ENCODE measurements at places on chromosomes 16 and 17.

DNA sequence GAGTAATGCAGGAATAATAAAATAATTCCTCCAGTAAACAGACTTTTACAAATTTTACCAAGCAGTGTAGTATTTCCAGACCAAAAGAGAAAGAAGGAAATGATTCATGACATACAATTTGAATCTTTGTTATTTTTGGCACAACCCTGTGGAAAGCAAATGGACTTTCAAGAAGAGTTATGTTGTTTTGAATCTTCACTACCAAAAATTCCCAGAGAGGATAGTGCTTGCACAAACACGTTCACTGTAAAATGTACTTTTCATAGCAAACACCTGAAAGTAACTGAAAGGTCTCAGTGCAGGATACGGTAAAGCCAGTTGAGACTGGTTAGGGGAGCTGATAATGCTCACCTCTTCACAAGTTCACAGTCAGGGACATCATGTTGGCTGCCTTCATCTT, 107.1 kb downstream of the USP22 start:
- DNase-seq = no peak

DNA sequence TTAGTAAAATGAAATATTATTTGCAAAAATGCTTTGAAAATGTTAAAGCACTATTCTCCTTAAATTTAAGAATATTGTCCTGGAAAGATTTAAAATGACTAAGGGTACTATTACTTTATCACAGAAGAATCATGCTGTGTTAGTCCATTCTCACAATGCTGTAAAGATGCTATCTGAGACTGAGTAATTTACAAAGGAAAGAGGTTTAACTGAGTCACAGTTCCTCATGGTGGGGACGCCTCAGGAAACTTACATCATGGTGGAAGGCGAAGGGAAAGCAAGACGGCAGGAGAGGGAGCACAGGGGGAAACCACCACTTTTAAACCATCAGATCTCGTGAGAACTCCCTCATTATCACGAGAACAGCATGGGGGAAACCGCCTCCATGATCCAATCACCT, 245.6 kb downstream of the IRX3 start:
- no peak for DNase-seq

DNA sequence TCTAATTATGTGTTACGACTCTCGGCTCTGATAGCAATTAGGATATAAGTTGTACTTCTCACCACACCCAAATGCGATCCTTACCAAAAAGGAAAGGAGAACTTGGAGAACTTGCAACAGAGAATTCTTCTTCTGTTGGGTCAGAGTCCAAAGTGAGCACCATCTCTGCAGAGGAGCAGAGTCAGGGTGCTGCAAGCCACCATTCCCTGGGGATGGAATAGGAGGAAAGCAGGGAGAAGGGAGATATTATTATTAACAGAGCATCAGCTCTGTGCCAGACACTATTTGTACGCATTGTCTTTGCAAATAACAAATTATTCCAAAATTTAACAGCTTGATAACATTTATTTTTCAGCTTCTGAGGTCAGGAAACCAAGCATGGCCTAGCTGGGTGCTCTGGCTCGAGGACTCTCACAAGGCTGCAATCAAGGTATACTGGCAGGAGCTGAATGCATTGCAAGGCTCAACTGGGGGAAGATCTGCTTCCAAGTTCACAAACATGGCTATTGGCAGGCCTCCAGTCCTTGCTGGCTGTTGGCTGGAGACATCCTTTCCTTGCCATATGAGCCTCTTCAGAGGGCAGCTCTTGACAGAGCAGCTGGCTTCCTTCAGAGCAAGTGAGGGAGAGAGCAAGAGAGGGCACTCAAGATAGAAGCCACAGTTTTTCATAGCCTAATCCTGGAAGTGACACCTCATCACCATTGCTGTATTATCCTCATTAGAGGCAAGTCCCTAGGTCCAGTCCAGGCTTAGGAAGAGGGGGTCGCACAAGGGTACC, 296.2 kb upstream of the CDH5 start:
- no peak for DNase-seq

GRCh38 chr16:66881014-66881417, 701 bp downstream of the PDP2 start:
- DNase-seq = peak; percentile 42

DNA sequence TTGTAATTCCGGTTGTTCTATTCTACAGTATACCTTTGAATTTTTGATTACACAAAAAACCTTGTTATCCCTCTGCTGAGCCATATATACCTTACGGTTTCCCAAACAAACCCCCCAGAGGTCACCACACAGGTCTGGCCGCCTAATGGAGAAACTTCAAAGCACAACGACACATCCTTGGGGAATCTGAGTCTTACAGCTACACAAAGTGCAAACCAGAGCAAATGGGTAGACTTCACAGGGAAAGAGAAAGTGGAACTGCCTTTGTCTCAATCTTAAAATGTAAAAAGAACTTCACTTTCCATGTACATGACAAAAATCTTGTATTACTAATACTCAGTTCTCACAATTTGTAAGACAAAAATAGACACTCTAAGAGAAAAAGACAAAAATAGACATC, 2.7 kb downstream of the FBXO31 start:
- no peak for DNase-seq

- no peak for DNase-seq
Observed at GRCh38 chr16:22945361-22945760, 131.4 kb downstream of the HS3ST2 start.

GRCh38 chr17:29108823-29109476, 66.0 kb downstream of the PIPOX start:
- DNase-seq = no peak

- no peak for DNase-seq
Observed at GRCh38 chr17:73130977-73131376, 33.8 kb upstream of the SSTR2 start.

DNA sequence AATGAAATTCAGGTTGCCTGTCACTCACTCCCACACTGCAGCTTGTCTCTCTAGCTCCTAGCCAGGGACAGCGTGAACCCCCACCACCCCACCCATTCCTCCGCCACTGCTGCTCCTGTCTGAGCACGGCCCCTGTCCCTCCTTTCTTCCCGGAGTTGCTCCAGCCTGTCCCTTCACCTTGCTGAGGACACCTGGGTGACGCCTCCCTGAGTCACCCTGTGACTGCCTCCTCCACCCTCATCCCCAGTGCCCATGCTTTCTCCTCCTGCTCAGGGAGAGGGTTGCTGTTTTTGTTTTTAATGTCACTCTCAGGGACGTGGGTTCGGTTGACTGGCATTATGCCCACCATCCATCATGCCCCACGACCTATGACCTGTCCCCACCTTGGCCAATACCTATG, 25.8 kb upstream of the NAT9 start:
- DNase-seq = no peak

- DNase-seq = no peak
Observed at GRCh38 chr17:69654981-69655855, 240.7 kb downstream of the MAP2K6 start.

GRCh38 chr17:59893676-59894100, 767 bp downstream of the RPS6KB1 start:
- DNase-seq = no peak

DNA sequence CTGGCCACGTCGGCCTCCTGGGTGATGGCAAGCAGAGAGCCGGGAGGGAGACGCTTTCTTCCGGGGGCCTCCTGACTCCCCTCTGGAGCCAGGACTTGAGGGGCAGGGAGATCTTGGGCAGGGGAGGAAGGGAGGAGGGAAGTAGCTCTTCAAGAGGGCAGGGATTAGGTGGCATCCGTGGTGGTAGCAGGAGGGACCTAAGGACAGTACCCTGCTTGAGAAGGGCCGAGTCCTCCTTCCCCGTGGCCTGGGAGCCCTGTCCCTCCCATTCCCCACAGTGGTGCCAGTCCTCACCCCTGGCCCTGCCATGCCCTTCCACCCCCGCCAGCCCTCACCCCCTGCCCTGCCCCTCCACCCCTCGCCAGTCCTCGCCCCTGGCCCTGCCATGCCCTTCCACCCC, 12.6 kb downstream of the TAX1BP3 start:
- DNase-seq = no peak

GRCh38 chr17:72115781-72116525, 4.9 kb upstream of the SOX9 start:
- DNase-seq = no peak

GRCh38 chr16:74743668-74744299, 30.8 kb downstream of the FA2H start:
- DNase-seq = no peak

- DNase-seq = no peak
Observed at GRCh38 chr16:24800586-24800985, 45.2 kb upstream of the SLC5A11 start.

DNA sequence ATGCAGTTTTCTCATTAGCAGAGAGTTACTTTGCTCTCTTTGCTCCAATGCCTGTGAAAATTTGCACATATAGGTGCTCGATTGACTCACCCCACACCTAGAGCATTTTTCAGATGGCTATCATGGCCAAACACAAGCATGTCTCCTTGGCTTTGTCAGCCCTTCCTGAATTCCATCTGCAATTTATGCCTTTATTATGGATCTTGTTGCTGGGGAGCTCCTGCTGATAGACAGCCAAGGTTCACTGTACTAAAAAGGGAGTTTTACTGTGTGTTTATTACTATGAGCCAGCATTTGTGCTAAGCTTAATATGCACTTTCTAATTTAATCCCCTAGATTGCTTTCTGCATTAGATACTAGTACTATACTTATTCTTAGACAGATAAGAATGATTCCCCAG, 93.3 kb downstream of the TOX3 start:
- no peak for DNase-seq

DNA sequence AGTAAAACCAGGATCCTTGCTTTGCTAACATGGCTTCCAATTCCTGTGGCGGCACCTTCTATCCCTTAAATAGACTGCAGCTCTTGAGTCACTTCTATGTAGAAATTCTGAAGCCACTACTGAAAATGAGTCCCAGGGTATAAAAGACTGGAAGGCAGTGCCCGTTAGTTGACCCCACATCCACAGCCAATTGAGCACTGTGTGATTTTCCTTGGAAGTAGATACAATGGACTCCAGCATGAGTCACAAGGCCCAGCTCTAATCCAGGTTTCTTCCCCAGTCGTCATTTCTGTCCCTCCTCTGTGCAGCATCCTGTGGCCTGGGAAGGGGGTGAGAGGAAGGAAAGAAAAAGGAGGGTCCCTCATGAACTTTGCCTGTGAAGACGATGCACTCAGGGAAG, 69.5 kb downstream of the HLF start:
- no peak for DNase-seq

- peak; percentile 71 for DNase-seq
Observed at GRCh38 chr17:65228734-65229620, 91.8 kb downstream of the RGS9 start.

DNA sequence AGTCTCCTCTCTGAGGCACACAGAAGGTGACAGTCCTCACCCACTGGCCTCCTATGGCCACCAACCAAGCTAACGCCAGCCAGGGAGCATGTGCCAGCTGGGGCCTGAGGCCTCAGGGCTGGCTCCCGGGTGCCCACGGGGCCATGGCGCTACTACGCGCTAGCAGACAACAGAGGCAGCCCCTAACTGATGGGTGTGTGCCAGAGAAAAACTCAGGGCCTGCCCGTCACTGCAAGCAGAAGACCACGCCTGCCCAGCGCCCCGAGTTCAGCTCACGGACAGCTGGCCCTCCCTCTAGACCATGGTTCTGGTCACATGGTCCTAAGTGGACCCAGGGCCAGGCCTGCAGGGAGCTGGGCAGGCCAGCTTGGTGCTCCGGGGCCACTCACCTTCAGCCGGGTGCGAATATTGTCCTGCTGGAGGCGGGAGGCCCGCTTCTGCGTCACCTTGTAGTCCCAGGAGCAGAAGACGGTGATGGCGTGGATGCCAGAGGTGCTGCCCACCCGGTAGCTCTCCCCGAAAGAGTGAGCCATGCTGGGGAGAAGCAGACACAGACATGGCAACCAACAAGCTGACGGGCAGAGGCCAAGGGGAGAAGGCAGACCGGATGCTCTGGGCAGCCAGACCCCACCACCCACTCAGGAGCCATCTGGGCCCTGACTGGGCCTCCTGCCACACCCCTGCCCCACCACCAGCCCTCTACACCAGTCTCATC, 6.2 kb downstream of the TMC6 start:
- DNase-seq = no peak

GRCh38 chr17:30372755-30373154, 6.0 kb upstream of the CPD start:
- peak; percentile 54 for DNase-seq

DNA sequence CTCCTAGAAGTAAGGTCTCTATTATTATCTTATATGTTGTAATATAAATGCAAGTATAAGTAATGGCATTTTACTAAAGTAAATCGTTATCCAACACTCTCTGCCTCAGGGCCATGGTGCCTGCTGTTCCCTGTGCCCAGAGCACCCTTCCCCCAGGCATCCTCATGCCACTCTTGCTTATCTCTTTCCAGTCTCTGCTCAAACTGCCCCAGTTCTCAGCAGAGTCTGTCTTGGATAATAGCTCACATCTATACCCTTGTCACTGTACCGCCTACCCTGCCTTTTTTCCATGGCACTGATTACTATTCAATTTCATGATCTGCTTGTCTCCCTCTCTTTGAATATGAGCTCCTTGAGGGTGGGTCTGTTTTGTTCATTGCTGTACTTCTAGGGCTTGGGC, 31.7 kb downstream of the CDH1 start:
- DNase-seq = no peak

GRCh38 chr17:31085563-31085962, 9.2 kb upstream of the NF1 start:
- DNase-seq = no peak

DNA sequence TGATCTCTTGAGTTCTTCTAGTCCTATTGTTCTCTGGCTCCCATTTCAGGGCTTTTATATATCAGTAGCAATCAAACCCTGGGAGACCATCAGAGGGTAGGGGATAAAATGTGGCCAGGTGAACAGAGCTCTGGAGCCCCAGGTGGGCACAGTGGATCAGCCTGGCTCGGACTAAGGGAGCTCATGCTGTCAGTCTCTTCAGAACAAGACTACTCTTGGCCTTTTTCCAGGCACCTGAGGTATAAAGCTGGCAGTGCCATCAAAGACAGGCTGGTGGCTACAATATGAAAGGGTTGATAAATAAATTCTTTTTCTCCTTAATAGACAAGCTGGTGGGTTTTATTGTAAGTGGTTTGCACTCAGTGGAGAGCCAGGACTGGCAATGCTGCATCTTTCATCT, 160.0 kb upstream of the CCL2 start:
- no peak for DNase-seq

GRCh38 chr17:56785997-56786680, 47.6 kb downstream of the C17orf67 start:
- no peak for DNase-seq

GRCh38 chr17:40912486-40913210, 24.8 kb downstream of the KRT23 start:
- no peak for DNase-seq

DNA sequence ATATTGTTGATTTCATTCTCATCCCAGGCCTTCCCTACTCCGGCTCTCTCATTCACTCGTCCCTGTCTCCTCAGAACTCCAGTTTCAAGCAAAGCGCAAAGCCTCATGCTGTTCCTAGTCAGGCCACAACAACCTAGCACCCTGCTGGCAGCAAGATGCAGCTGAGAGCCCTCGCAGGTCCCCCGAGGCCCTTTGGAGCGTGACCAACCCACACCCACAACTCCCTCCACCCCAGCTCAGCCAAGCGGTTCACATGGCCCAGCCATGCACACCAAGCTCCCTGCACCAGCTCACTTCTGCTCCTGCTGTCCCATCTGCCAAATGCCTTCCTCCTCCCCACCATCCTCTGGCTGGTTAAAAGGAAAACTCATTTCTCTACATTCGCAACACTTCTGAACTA, 195.8 kb downstream of the IRX5 start:
- DNase-seq = no peak

Measured in activated CD4-positive, alpha-beta T cell treated with anti-CD3 and anti-CD28 coated beads for 48 hours (primary cell).